CD4-positive, alpha-beta memory T cell (primary cell): ENCODE measurements at places on chromosomes 4 and X.

- DNase-seq, result no peak
These were observed 392.5 kb downstream of the BCOR start for GRCh38 chrX:39705290-39705689.

DNA sequence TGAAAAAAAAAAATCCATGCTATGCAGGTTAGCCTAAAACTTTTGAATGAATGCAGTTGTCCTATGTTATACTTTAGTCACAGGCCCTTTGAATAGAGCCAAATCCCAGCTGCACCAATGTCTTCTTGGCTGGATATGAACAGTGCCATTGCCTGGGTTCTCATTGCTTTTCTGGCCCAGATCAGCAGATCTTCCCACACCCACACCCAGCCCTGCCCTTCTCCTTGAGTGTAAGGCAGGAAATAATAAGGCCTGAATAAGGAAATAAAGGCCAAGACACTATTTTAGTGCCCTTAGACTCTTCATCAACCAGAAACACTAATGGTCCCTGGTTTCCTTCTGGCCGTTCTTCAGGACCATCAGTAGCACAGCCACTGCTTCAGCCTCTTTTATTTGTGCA, 66.6 kb downstream of the USP38 start:
- no peak for DNase-seq

- DNase-seq, result no peak
These were observed 3.1 kb downstream of the BMP2K start for GRCh38 chr4:78779280-78779679.

DNA sequence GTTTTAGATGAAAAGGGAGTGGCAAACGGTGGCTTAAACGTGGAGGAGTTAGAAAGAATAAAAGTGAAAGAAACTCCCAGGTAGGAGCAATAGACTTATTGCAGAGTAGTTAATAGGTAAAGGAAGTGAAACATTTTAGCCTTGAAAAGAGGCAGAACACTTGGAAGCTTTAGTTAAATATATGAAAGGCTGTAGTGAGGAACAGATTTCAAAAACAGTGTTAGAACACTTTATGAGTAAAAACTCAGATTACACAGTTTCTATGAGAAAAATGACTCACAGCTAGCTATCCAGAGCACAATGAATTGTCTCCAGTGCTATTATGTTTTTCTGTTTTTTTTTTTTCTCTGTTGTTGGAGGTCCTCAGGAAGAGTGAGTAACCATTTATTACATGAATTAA, 45.8 kb downstream of the TACR3 start:
- DNase-seq, result no peak

DNA sequence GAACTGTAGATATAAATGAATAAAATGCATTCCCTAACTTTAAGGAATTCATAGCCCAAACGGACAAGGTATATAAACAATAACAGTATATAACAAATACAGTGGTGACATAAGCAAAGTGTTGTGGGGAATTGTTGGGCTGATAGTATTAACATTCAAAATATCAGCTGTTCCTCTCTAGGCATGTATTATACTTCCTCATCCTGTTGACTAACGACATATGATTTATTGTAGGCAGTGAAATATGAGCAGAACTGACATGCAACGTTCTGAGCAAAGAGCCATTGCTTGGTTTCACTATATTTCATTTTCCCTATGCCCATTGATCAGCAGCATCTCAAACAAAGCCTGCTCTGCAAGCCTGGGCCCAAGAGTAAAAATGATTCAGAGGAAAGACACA, 143.9 kb downstream of the PTCHD1 start:
- no peak for DNase-seq

DNA sequence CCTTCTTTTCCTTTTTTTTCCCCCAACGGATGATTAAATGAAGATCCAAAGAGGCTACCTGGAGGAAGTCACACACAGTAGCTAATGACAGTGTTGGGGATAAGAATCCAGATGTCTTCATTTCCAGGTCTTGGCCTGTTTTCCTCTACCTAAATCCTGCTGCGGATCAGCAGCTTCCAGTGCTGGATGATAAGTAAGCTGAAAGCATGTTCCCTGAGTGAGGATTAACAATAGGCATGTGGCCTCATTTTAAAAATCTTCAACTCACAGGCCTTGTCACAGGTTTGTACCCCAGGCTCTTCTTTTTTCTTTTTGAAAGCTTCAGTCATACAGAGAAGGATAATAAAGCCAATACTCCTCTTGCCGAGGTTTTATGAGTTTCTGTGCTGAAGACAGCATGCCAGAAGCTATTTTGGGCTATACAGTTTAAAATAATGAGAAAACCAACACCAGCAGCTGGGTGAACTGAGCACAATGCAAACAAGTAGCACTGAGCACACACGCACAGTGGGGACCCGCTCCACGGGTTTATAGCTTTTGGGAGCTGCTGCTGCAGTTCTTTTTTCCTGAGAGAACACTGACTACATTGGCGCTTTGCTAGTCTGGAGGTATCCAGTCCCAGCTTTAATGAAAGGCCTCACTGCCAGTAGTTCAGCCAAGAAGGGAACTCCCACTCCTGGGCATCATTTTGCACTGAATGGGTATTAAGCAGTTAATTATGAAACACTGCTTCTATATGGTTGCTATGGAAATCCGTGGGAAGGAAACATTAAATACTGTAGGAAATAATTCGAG, 184.2 kb upstream of the CTSO start:
- no peak for DNase-seq

DNA sequence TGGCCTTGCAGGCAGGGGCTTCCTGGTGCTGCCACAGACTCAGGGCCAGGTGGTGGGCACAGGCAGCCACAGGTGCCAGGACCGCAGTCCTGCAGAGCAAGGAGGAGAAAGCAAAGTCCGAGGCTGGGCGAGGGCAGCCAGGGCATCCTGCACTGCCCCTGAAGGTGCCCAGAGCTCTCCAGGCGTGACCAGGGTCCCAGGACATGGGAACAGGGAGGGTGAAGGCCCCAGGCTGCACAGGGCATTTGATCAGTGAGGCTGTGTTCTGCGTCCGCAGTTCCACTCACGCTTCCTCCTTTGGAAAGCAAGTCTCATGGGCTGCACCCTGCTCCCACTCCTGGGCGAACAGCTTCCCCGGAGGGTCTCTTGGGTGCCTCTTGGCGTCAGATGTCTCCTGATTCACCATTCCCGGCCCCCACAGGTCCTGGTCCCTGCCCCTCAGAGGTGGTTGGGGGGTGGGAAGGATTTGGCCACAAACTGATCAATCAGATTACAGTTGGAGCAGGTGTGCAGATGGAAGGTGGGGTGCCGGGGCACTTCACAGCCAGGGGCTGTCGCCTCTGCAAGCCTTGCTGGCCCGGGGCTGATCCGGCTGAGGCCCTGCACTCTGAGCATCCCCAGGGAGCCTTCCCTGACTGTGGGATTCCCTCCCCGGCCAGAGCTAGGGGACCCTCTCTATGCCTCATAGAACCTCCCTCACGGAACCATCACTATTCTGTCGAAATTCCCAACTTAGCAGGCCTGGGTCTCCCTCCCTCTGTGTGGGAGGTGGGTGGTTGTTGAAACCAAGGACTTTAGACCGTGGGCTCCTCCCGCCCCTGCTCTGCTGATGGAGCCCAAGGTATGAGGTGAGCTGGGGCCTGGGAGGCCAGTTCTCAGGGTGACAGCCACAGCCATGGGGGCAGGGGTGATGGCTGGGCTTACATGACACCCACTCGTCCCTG, 3.3 kb downstream of the SH3TC1 start:
- DNase-seq, result no peak

DNA sequence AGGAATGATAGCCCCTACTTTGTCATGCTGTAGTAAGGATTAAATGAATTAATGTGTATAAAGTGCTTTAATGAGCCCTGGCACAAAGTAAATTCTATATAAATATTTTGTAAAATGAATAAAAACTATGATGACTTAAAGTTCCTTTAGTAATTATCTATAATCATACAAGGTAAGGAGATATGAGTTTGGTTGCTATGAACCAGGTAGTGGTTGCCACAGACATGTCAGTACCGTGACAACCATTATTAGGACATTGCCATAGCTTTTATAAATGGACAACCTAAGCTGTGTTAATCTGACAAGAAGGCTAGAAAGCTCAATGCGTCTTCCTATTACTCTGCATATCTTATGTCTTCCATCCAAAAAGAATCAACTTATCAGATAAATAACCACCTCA, at the start of gene ARL13A:
Gene ARL13A, plus strand, starts transcription at position 301 of the 400 bp plus-strand sequence. CDS start 3,982 bp downstream, outside the sequence.
- DNase-seq, result no peak

- no peak for DNase-seq
These were observed 7.2 kb downstream of the GTPBP6 start for GRCh38 chrX:311156-312129.

DNA sequence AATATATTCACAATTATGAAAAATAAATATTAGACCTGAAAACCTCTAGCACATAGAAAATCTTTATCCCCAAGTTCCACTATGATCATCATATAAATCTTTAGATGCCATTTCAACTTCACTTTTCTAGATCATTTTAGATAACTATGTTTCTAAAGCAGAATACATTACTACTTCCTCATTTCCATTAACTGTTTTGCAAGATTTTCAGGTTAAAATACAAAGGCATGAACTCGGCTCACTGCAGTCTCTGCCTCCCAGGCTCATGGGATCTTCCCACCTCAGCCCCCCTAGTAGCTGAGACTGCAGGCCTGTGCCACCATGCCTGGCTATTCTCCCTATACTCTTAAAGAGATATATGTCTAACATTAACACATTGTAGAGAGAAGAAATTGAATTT, 1365.9 kb upstream of the AGA start:
- no peak for DNase-seq

GRCh38 chr4:7335344-7336066, 99.2 kb downstream of the PSAPL1 start:
- no peak for DNase-seq

DNA sequence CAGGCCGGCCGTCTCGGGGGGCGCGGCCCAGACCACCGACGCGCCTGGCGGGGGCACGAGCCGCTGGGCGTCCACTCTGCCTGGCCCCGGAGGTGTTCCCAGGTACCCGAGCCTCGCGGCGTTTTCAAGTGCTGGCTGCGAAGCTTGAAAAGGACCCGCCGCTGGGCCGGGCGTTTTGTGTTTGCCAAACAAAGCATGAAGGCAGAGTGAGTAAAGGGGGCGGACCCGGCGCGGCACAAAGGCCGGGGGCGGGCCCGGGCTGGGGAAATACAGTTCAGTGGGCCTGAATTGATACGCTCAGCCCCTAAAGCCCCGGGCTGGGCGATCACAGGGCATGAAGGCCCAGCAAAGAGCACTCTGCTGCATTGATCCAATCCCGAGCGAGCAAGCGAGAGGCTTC, 65.4 kb downstream of the SOX3 start:
- DNase-seq, result no peak

DNA sequence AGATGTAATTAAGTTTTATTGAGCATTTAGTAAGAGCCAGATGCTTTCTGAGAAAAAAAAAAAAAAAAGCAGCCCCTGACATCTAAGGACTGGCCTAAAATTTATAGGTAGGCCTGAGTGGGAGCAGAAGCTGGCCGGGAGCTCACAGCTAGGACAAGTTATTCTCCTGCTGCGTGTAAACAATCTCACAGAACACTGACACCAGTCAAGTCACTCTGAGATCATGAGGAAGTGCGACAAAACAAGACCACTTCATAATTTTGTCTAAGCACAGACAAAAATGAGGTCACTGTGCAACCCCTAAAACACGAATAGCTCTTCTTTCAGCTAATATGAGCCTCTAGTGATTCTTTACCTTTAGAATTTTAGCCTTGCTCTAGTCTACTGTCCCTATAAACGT, 15.3 kb upstream of the NSUN7 start:
- DNase-seq, result no peak

- no peak for DNase-seq
These were observed 70.5 kb downstream of the SEL1L3 start for GRCh38 chr4:25792200-25792791.

GRCh38 chr4:64095398-64095797, 313.9 kb downstream of the TECRL start:
- DNase-seq, result no peak

- peak; percentile 76 for DNase-seq
These were observed 56.0 kb downstream of the TMEM131L start for GRCh38 chr4:153521999-153522801.
